Cardiac fibroblast (primary cell): ENCODE measurements at places on chromosomes 1 and 21.
A peak's percentile ranks its signal among the peaks of the same experiment; 100 is the strongest.

- DNase-seq = no peak
Observed at GRCh38 chr1:43819357-43819756, 112.0 kb downstream of the ST3GAL3 start.

GRCh38 chr1:7108251-7108650 lies 323.0 kb downstream of the CAMTA1 start:
- DNase-seq = no peak

- no peak for DNase-seq
Observed at GRCh38 chr1:50978852-50979781, 9.1 kb downstream of the CDKN2C start.

GRCh38 chr21:35198982-35199732 lies 150.1 kb upstream of the RUNX1 start:
- no peak for DNase-seq

DNA sequence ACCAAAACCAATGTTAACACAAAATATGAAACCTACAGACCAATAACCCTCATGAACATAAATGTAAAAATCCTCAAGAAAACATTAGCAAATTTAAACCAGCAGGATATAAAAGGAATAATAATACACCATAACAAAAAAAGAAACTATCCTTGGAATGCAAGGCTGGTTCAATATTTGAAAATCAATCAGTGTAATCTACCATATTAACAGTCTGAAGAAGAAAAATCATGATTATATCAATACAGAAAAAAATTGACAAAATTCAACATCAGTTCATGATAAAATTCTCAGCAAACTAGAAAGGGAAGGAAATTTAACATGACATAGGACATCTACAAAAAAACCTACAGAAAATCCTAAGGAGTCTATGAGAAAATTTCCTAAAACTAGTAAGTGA lies 19.8 kb downstream of the PRMT2 start:
- DNase-seq = no peak

GRCh38 chr1:6427441-6428390 lies 3.1 kb downstream of the ESPN start:
- no peak for DNase-seq

DNA sequence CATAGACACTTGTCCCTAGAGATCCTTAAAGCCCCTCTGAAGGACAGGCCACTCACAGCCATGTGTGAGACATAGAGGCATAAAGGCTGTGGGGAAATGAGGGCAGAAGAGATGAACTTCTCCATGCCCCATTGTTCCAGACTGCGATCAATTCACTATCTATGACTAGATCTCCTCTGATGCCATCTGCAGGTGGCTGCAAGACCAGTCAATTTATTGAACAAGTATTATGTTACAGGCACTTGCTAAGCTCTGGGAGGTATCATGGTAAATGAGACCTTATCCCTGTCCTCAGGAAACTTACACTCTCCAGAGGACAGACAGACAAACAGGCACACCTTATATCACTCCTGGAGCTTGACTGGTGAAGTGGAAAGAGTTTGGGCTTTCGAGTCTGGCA lies 22.9 kb downstream of the UBIAD1 start:
- no peak for DNase-seq

DNA sequence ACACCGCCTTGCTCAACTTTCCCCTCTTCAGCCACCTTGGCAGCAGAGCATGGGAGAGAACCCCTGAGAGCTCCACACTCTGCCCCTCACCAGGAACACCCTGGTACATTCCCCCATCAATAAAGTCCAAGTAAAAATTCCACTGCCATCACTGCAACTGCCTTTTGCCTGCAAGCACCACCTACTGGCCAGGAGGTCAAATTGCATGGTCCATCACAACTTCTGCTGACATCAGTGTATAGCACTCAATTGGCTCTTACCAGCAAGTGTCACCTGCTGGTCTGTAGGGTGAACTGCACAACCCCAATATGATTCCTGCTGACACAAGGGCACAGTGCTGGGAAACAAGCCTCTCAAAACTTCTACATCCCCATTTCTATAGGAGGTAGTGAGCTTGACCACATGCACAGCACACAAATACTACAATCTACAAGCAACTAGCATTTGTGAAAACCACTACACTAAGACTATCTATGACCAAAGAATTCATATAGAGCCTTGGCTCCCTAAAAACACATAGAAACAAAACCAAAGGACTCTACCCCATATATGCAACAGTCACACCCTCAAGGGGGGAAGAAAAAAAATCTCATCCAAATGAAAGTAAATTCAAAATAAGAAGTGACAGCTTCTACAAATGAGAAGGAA lies 69.2 kb downstream of the FASLG start:
- peak; percentile 69 for DNase-seq

- DNase-seq = no peak
Observed at GRCh38 chr21:27129694-27130093, 162.8 kb upstream of the ADAMTS5 start.

GRCh38 chr1:69252696-69253095 lies 315.0 kb upstream of the LRRC7 start:
- no peak for DNase-seq
